ENCODE measurements at places on chromosomes 12 and 14.

DNA sequence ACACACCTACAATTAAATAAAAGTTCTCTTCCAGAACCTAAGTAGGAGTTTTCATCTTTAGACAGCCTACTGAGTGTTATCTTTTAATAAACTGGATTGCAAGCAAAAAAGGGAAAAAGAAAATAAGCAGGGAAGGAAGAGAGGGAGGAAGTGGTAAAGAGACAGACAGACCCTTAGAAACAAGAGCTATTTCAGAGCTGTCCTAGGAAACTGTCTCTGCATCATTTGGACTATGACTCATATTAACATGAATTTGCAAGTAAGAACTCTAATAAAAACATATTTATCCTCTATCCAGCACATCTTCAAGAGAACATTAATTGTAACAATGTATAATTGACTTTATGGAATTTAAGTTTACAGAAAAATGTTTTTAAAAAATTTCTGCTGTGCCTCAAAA lies 438.8 kb upstream of the USP15 start:
- DNase-seq: no peak

GRCh38 chr14:31592631-31593030 lies 31.4 kb downstream of the NUBPL start:
- DNase-seq: no peak

GRCh38 chr12:99433155-99433554 lies 214.4 kb upstream of the GARIN6 start:
- DNase-seq: no peak

DNA sequence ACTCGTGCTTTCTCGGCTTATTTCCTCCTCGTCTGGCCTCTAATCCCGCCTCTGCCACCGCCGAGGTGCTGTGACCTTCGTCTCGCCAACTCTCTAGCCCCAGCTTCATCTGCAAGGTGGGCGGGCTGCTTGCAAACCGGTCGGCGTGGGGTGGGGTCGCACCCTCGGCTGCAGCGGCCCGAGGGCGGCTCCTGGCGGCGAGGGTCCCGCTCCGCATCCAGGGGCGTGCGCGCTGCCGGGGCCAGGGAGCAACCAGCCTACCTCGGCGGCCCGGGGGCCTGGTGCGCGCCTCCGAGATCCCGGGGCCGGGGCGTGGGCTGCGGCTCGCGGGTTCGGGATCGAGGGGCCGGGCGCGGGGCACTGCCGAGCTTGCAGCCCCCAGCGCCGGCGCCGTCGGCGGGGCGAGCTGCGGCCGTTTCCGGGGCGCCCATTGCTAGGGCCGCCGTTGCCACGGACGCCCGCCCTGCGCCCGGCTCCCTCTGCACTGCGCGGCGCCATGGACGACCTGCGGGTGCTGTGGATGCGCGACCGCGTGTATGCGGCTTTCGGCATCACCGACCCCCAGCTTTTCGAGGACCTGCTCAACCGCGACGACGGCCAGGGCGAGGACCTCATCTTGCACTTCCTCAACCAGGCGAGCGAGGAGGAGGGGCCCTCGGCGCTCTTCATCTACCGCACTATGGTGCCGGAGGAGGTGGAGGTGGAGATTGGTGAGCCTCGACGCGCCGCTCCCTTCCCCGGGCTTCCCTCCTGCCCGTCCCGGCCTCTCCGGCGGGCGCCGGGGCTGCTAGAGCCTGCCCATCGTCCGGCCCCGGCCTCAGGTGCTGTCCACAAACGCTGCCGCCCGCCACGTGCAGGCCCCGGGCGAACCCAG lies at the start of gene DNAH10:
DNAH10 (plus strand) TSS at position 461 of the 874 bp plus-strand sequence; CDS start at position 497, 36 bp downstream.
- DNase-seq: no peak

GRCh38 chr12:50924439-50925341 lies 27.7 kb upstream of the HIGD1C start:
- DNase-seq: no peak

GRCh38 chr12:70983692-70984091 lies 63.2 kb upstream of the PTPRR start:
- DNase-seq: no peak

GRCh38 chr12:52217223-52217622 lies 15.8 kb upstream of the KRT7 start:
- peak; percentile 51 for DNase-seq

DNA sequence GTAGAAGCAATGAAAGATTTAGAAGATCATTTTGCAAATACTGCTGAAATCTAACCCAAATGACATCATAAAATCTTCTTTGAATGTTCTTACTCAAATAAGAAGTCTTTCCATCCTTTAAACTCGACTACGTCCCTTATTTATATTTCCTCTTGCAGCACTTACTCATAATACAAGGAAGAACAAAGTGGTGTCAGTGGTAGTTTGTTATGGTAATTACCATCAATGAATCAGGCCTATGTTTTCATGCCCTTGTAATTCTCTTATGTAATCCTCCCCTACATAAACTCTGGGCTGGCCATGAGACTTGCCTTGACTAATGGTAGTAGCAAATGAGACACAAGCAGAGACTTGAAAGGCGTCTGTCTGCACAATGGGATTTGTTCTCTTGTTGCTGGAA lies 17.0 kb downstream of the EEA1 start:
- DNase-seq: peak; percentile 40

GRCh38 chr12:106461730-106462129 lies 104.2 kb downstream of the POLR3B start:
- DNase-seq: no peak

DNA sequence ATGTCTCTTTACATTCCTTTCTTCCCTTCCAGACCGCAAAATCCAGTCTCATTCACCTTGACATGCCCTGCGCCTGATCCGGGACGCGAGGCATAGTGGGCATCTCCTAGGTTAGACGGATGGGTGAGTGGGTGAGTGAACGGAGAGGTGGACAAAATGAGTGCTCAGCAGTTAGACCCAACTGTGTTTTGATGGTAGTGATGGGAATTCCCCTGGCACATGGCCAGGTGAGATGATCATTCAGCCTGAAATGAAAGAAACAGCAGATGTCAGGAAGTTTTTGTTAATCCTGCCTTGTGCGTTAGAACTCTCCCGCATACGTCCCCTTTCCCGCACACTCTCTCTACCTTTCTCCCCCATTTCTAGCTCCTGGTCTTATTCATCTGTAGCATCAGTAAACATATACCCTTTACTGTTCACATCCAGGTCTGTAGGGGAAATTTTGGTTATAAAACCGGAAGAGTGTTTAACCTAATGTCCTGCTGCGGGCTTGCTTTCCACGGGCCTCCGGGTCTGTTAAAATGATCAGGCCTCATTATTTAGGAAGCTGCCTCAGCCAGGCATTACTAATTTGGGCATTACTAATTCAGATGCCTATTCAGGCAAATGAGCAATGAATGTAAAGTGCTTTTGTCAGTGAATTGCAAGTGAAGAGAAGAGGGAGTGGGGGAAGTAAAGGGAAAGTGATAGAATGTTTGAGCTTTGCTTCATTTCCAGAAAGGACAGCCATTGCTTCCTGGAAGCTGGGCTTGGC lies 172.8 kb downstream of the ETV6 start:
- DNase-seq: peak; percentile 92

DNA sequence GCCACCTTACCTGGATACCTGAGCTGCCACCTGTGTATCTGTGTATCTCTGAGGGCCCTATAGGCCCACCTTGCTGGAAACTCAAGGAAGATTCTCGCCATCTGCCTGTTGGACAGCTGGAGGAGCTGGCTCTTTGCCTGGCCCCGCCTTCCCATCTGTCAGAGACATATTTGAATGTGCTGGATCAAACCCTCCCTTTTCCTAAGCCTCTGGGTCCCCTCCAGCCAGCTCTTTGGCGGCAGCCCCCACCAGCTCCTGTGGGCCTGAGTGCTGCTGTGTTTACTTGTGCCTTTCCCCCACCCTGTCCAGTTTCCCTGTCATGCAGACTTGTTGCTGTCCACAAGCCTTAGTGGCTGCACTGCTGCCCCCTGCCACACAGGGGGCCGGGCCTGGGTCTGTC lies 55.9 kb upstream of the SRSF5 start:
- no peak for DNase-seq

- DNase-seq: no peak
Observed at GRCh38 chr14:94102768-94103482, 7.6 kb upstream of the IFI27 start.

GRCh38 chr14:23608454-23608853 lies 27.7 kb upstream of the DHRS2 start:
- no peak for DNase-seq

DNA sequence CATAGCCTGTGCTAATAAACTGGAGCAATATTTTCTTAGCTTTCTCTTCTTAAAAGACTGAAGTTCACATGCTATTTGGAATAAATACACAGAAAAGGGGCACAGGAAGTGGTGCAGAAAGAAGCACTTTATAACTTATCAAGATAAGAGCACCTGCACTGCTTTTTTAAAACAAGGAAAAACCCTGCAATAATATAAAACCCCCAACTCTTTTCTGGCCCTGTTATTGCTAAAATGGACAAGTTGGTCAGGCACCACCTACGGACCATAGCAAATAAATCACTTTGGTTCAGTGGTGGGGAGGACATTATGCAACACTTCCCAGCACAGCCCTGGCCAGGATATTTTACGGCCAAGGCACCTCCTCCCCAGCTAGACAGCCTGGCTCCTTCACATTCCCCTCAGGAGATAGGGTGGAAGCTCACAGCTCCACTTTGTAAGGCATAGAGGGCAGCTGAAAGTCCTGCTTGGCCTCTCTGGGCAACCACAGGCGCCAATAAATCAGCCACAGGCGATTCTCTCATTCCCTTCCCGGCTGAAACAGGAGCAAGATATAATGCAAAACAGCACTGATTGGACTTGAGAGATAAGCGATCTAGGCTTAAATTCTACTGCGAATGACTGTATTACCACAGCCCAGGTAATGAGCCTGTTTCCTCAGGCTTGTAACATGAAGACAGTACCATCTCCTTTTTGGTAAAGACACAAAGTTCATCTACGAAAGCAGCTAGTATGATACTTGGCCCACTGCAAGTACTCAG lies 2.0 kb downstream of the ZBTB25 start:
- DNase-seq: peak; percentile 69

- peak; percentile 75 for DNase-seq
Observed at GRCh38 chr14:75069121-75069810, at the start of gene ZC2HC1C. TSS of gene ZC2HC1C (plus strand) at chr14:75069641. CDS start at chr14:75070574, 933 bp downstream.

GRCh38 chr12:34598352-34598827 lies 576.1 kb downstream of the ALG10 start:
- no peak for DNase-seq

DNA sequence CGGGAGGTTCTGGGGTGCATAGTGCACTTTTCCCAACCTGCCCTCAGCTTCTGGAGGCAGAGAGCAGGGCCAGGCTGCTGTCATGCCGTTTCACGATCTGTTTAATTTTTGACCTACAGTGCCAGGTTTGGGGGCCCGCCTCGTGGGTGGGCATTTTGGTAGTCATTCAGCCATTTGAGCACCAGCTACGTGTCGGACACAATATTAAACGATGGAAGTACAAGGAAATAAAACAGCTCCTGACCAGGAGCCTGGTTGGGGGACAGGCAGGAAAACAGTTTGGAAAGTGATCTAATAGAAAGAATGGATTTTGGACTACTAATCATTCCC lies 708 bp downstream of the FNTB start:
- DNase-seq: no peak
